ENCODE measurements at places on chromosomes 3 and 15.
A peak's percentile ranks its signal among the peaks of the same experiment; 100 is the strongest.

GRCh38 chr15:65805019-65805745 lies 13.1 kb upstream of the DENND4A start:
- no peak for DNase-seq

GRCh38 chr3:50127251-50127691 lies 27.9 kb upstream of the SEMA3F start:
- DNase-seq: no peak

DNA sequence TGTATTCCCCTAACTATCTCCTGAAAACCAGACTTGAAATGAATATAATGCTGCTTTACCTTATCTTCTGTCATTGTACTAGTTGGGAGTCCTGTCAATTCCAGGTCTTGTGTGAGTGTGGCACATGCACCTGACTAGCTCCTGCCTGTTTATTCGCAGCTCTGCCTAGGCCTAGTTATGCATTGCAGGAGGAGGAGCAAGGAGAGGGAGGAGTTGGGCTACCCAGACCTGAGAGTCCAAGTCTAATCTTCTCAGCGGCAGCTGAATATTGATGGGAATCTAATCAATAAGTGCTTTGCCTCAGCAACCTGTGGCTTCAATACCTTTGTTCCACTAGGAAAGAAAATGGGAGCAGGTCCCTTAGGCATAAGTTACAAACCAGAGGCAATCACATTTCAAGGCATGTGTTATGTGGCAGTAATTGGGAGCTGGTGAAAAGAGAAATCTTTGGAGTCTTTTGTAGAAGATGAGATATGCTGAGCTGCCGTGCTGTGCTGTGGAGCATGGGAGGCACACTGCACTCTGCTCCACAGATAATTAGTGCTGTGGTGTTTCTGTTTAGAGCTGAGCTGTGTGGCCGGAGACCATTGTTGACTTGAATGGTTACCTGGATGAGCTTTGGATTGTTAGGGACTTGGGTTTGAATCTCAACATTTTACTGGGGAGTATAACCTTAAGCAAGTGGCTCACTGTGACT lies at the start of gene SLC2A2:
Gene SLC2A2, minus strand, starts transcription at position 124 of the 697 bp plus-strand sequence. Its CDS starts 50 bp downstream, at position 74.
- DNase-seq: no peak

GRCh38 chr3:4862973-4863372 lies 116.3 kb upstream of the BHLHE40 start:
- DNase-seq: no peak

GRCh38 chr15:90396321-90396720 lies 8.3 kb downstream of the IQGAP1 start:
- no peak for DNase-seq

- DNase-seq: no peak
Measured at GRCh38 chr3:188123170-188123905, 30.6 kb upstream of the LPP start.

GRCh38 chr3:14780927-14781507 lies 37.7 kb upstream of the FGD5 start:
- peak; percentile 34 for DNase-seq

DNA sequence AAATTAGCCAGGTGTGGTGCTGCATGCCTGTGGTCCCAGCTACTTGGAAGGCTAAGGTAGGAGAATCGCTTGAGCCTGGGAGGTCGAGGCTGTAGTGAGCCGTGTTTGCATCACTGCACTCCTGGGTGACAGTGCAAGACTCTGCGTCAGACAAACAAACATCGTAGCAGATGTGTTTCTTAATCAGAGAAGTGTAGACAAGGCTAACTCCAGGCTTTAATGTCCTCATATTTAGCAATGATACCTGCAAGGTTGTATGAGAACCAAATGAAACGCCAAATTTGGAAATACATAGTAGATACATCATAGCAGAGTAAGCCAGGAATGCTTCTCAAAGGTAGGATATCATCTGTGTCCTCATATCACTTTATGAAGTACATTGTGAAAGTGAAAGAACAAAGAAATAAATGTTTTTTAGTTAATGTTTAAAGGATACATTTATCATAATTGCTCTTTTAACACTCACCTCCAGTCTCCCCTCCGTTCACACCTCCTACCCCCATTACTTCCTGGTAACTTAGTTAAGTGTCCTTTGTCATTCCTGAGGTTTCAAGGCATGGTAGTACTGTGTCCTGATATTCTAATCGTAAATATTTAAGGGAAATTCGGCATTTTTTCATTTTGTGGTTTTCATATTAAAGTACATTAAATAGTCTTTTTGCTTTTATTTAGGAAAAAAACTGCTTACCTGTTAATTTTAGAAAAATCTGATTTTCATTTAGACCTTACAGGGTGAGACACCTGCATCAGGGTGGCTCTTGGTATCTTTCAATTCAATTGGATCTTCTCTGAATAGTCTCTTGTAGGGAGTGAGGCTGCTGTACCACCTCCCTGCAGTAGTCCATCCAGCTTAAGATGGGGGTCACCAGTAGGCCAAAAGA lies 96.1 kb downstream of the OPA1 start:
- DNase-seq: no peak

DNA sequence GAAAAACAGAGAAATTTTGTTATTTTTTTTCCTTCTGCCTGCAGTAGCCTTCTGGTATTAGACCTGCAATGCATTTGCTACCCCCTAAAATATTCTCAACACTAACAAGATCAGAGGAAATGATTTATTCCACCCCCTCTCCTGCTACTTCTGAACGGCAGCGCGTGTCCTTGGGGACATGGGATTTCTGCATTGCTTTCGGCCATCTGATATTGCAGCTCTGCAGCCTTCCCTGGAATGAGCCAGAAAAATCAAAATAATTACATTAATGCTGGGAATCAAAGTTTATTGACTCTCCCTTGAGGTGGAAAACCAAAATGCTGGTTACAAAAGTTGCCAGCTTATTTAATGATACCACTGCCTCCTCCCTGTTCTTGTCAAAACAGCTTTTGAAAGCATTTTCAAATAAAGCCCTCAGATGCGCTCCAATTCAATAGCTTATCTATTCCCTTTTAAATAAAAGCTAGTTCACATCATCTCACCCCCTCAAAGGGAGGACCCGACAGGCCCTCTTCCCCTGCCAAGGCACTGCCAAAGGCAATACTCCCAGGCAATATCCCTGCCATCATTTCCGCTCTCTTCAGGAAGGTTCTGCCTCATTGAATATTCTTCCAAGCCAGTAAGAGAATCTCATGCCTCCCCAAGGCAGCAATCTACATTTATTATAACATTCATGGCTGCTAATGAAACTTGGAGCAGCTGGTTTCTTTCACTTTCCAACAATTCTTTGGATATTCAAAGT lies 96.6 kb downstream of the FHIT start:
- DNase-seq: no peak

DNA sequence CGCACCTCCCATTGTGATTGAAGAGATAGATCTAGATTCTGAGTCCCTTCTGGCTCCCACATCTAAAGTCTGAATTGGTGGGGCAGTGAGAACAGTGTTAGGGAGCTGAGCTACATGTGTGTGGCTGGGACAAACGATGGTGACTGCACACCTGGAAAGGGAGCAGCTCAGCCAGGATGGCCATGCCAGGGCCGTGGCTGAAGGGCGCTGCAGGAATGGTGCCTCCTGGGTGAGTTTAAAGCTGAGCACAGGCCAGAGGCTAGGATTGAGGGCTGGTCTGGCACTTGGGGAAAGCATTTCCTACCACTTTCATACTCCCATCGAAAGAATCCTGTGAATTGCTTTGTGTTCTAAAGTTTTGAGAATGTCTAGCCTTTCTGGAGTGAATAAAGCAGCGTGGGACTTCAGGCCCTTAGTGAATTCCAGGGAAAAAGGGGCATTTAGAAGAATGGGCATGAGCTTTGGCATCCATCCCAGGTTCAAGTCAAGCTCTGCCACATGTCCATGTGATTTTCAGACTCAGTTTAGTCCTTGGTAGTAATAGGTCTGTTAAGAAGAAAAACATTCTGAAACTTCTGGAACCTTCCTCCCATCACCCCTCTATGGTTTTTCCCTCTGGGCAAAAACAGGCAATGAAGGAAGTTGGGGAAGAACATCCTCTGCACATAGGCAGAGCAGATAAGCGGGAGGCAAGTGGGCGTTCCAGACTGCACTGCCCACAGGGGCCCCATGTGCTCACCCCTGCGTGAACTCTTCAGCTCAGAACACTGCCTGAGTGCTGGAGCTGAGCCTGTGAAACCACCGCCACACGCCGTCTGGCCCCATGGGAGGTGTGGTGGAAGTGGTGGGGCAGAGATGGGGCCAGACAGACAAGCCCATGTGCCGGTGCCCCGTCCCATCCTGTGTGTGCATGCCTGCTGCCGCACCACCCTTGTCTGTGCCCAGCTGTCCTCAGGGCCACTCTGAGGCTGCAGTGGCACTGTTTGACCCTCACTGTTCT lies 12.9 kb upstream of the CPNE9 start:
- no peak for DNase-seq

- DNase-seq: no peak
Measured at GRCh38 chr15:45871121-45871855, 236.5 kb downstream of the SQOR start.

GRCh38 chr3:187758318-187758955 lies 13.2 kb upstream of the BCL6 start:
- no peak for DNase-seq

DNA sequence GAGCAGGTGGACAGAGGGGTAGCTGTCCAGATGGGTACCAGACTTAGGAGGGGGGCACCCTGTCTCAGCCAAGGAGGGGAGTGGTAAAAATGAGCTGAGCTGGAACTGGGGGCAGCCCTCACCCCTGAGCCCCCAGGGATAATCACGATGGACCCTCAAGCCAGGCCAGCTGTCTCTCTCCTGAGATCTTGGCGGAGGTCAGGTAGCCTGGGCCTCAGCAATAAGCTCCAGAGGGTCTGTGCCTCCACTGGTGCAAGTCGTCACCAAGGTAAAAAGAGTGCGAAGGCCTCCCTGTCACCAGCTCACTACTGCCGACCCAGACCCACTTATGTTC lies 5.1 kb downstream of the SLC38A3 start:
- no peak for DNase-seq

- DNase-seq: no peak
Measured at GRCh38 chr3:194245975-194246561, 105.1 kb downstream of the CPN2 start.

DNA sequence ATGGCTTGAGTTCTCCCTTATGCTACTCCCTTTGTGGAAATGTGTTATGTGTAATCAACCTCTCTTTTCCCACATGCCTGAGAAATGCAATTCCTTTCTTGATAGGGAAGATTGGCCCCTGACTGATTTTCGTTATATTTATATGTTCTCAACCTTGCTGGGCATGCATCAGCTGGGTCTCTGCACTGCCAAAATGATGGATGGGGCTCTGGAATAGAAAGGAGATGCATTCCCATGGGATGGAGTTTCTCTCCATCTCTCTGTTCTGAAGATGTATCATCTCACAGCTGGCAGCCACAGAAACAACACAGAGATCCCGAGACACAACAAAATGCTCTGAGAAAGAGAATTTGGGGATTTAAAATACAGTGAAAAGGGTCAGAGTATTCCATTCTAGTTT lies 327.7 kb upstream of the LMCD1 start:
- no peak for DNase-seq

- no peak for DNase-seq
Measured at GRCh38 chr15:99722406-99722805, 10.8 kb downstream of the LYSMD4 start.
